ENCODE measurements at places on chromosomes 2 and 18.

GRCh38 chr18:35507623-35508022 is 9.9 kb upstream of the INO80C start:
- DNase-seq: no peak

DNA sequence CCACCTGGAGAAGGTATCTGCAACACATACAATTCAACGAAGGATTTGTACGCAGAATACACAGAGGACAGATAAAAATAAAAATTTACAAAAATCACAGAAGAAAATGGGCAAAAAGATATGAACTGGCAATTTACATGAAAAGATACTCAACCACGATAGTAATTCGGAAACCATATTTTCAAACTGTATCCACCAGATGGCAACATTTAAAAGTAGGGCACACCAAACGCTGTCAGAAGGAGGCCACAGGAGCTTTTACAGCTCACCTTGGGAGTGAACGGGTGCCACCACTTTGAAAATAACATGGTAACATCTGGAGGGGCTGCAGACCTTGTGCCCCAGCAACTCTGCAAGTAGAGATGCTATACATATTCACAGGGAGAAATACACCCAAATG is 9.8 kb downstream of the KIF1A start:
- no peak for DNase-seq

DNA sequence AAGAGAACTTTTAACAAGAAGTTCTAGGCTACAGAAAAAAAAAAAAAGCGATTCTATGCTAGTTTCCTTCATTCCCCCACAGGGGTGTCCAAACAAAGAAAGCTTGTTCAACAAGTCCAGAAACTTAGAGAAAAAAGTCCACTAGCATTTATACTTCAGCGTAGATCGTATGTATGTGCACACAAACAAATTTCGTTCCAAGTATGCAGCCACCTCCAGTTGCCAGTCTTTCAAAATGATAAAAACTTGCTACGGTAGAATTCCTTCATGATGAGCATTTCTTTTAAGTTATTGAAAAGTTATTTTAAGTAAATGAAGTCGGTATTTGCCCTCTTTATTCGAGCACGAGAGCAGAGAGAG is 3.7 kb upstream of the OTX1 start:
- no peak for DNase-seq

DNA sequence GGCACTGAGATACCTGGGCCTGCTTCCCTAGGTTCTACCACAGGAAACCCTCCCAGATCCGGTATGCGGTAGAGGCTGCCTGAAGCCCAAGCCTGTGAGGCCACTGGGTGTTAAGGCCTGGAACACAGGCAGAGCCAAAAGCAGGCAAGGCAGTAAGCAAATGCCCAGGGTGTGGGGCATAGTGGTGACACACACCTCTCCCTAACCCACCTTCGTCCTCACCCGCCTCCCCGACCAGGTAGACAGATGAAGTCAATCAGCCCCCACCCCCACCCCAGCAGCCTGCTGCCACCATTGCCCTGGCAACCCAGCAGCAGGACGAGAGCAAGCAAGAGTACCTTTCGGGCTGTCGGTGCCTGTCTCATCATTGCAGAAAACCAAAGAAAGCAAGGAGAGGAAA is 6.1 kb downstream of the DCTN1 start:
- DNase-seq: no peak

GRCh38 chr2:201654616-201655384 is 11.5 kb upstream of the TMEM237 start:
- no peak for DNase-seq

- no peak for DNase-seq
These were observed 44.9 kb upstream of the TTC39C start for GRCh38 chr18:23969664-23970063.
